ENCODE measurements at places on chromosomes 3 and 15.

DNA sequence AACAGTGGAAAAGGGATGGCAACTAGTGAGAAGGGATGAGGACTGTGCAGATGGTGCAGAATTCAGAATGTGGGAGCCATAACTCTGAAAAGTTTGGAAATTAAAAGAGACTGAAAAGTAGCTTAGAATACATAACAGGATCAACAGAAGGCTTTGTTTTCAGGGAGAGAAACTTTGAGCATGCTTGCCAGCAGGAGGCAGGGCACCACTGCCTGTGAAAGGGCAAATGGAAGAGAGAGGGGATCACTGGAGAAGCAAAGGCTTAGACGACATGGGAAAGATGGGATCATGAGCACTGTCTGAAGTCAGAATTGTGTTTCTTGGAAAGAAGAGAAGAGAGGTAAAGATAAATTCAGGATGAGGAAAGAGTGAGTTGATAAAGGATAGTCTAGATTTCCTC lies 99.6 kb downstream of the ABI3BP start:
- no peak for DNase-seq

DNA sequence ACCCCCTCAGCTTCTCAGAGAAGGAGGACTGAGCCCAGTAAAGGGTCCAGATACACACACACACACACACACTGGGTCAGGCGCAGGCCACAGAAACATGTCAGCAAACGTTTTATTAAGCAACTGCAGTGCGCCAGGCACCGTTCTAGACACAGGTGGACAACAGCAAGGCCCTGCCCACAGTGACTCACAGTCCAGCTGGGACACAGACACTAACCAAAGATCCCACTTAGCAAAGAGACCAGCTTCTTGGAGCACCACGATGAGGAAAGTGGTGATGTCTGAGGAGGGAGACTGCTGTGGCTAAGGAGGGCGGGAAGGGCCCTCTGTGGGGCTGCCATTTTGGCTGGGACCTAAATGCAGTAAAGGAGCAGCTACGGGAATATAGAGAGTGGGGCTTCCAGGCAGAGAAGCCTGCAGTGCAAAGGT lies 2.8 kb upstream of the VILL start:
- no peak for DNase-seq

DNA sequence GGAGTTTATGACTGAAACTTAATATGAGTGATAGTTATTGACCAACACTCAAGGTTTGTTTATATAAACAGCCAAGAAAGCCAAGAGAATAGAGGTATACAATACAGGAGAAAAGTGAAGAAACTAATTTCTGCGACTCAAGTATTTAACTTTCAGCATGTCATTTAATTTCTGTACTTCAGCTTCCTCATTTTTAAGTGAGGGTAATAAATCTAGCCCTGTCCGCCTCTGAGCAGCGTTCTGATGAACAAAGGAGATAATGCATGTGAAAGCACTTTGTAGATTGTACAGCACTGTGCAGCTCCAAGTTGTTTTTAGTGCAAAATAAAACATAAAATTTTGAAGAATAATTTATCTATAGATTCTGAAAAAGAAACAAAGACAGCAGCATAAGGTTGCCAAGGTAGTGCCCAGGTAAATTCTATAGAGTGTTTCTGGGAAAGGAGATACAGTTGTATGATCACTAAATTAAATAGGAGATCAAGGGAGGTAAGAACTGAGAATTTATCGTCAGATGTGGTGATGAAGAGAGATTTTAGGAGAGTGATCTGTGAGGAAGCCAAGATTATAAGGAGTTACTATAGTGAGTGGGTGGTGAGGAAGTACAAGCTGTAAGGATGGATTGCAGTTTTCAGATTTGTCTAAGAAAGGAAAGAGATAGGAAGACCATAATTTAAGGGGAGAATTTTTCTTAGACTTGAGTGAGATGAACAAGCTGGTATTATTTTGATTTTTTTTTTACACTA lies 71.3 kb downstream of the RASA2 start:
- DNase-seq, result no peak

GRCh38 chr15:63491116-63491827 lies 13.1 kb upstream of the USP3 start:
- peak; percentile 58 for DNase-seq

GRCh38 chr3:52291508-52292181 lies 4.0 kb downstream of the GLYCTK start:
- no peak for DNase-seq

- no peak for DNase-seq
These were observed 630.9 kb upstream of the TBL1XR1 start for GRCh38 chr3:177828208-177828565.
